ENCODE measurements at places on chromosomes 4 and X.
A peak's percentile ranks its signal among the peaks of the same experiment; 100 is the strongest.

DNA sequence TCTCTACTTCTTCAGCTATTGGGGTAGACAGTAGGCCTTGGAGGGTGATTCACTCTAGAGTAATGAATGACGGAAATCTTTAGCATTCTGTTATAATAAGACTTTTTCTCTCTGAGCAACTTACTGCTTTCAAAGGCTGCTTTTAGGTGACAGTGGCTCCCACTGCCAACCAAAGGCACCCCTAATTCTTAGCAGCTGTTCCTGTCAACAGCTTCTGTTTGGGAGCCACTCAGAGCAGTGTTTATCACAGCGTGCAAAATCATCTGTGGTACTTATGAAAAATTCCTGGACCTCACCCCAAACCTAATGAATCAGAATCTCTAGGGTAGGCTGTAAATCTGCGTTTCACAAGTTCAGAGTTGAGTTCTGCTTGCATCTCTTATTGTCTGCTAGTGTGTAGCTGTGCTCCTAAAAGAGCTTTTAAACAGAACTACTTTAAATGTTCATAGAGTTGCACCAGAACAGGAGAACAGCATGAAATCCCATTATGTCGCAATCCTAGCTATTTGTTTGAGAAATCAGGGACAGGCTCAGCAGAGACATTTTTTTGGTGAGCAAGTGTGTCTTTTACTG, 52.8 kb upstream of the POU4F2 start:
- no peak for DNase-seq

DNA sequence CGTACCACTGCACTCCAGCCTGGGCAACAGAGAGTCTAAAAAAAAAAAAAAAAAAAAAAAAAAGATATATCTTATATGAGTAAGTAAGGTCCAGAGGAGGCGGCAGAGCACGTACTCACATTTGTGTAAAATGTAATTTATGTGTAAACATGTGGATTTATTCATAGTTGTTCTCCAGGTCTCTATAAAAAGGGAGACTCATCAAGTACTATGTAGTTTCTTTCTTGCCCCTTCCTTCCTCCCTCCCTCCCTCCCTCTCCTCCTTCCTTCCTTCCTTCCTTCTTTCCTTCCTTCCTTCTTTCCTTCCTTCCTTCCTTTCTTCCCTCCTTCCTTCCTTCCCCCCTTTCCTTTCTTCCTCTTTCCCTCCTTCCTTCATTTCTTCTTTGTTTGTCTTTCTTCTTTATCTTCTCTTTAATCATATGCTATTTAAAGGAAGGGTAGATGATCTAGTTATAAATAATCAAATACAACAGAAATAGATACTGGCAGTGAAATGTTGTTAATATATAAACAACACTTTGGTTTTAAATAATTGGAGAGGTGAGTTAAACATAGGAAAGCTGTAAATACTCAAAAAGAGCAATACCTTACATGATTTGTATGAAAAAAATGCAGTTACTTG, 344.8 kb downstream of the ANK2 start:
- DNase-seq: no peak

- DNase-seq: peak; percentile 82
Observed at GRCh38 chr4:4575284-4576211, 33.7 kb upstream of the STX18 start.

DNA sequence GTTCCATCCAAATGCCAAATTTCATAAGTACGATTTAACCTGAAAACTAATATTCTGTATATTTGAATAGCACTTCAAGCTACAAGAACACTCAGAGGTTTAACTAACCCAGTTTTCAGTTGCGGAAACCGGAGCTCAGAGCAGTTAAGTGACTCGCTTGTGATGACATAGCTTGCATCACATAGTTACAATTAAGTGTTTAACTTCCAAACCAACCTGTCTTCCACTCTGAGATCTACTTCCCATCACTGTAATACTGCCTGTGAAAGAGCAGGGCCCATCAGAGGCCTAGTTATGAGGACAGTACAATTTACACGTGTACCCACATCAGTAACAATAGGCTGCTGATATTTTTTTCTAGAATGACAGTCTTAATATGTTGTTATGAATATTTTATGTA, 120.3 kb downstream of the MAD2L1 start:
- no peak for DNase-seq

Measured in GM06990 (cell line).